ENCODE measurements at places on chromosomes 12 and 14.

DNA sequence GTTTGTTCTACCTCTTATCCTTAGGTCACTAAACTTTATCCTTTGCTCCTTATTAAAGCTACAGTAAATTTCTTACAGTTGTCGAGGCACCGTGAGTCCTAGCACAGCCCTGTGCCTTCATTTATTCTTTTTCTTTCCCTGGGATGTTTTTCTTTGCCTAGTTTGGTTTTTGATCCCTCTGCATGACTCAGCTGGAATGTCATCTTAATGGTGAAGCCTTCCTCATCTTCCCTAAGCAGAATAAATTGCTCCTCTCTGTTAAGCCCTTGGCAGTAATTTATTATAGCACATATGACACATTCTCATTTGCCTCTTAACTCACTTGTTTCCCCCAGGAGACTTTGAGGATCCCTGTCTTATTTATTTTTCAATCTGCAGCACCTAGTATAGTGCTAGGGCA, 16.6 kb downstream of the ACTR10 start:
- DNase-seq: no peak

GRCh38 chr12:132886529-132887477, 602 bp downstream of the CHFR start:
- DNase-seq: no peak

GRCh38 chr12:88409257-88409656, 171.0 kb downstream of the KITLG start:
- no peak for DNase-seq

DNA sequence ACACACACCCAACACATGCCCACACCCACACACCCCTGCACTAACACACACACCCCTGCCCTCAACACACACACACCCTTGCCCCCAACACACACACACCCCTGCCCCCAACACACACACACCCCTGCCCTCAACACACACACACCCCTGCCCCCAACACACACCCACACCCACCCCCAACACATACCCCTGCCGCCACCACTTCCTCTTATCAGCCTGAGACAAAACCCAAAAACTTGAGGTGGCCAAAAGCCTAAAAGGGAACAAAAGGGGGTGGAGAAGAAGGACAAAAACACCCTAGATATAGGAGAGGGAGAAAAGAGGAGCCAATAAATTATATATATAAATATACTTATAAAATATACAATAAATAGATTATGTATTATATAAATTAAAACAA, 9.1 kb upstream of the DEGS2 start:
- DNase-seq: no peak

DNA sequence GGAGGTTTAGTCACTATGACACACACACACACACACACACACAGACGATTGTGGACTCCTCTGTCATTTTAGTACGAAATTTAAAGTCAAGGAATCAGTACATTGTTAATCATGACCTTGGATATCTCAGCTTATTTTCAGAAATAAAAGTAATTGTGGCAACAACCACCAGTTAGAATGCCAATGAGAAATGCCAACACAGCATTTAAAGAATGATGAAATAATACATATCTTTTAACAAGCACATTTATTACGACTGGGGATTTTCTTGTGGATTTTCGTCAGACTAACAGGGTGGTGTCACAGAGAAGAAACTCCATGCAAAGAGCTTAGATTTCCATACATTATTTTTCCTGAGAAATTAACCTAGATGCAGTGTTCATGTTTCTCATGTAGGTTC, 1289.4 kb downstream of the AACS start:
- no peak for DNase-seq

- peak; percentile 14 for DNase-seq
Observed at GRCh38 chr12:64801381-64801780, 23.1 kb upstream of the TBC1D30 start.

- DNase-seq: no peak
Observed at GRCh38 chr14:104858811-104859426, 6.1 kb upstream of the CEP170B start.
